DMS79 treated with DMSO at 0.1 percent for 48 hours (cell line): ENCODE measurements at places on chromosomes 5 and 9.

DNA sequence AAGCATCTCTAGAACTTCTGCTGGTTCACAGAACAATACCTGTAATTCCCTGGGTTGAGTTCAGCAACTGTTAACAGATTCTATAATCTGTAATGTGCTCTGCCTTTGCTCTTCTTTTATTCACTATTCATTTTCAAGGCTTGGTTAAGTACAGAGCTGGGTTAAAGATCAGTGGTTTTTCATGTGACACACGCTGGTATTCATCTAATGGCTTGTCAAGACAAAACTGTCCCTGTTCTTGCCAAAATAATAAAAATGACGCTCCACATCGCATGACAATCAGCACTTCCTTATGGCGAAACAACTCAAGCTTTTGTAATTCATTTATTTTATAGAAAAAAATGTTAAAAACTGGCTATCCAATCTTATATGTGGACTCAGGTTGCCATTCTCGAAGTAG is 137.9 kb downstream of the BNC2 start:
- DNase-seq = no peak

DNA sequence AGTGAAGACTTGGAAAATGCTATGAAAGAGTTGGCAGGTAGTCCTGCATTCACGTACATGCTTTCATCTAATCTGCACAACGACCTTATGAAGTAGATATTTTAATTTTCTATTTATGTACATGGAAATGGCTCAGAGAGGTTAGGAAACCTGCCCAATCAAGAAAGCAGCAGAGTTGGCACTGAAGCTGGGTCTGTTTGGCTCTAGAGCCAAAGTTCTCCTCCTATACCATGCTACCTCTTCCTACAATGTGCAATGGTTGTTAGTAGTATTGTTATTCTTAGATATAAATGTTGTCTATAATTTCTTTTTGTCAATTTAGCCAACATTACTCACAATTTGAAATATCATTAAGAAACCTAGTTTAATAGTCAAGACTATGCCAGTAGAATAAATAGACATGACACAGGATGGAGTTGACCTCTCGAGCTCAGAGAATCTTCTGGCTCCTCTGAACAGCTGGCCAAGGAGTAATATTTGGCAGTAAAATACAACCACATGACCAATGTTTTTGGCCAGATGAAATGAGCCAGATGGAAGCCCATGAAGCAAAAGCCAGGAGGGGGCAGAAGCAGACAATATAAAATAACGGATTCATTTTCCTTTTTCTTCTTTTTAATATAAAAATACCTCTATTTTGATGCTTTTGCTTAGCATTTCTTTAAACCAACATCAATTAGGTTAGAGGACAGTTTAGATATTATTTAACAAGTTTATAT is 542.3 kb downstream of the PDE4D start:
- DNase-seq = no peak

DNA sequence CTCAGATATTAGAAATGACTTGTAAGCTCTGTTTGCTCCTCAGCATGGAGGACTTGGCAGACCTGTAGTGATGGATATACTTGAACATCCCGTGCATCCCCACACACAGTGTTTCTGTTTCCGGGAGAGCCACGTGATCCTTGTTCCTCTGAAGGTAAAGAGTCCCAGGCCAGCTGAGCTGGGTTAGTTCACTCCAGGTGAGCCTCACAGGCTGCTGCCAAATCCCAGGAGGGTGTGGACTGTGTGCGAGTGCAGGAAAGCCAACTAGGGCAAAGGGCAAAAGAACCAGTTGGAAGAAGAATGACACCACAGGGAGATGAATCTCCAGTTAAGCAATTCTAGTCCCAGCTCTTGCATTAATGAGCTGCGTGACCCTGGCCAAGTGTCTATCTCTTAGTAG is 10.4 kb upstream of the TOMM5 start:
- DNase-seq = peak; percentile 13

DNA sequence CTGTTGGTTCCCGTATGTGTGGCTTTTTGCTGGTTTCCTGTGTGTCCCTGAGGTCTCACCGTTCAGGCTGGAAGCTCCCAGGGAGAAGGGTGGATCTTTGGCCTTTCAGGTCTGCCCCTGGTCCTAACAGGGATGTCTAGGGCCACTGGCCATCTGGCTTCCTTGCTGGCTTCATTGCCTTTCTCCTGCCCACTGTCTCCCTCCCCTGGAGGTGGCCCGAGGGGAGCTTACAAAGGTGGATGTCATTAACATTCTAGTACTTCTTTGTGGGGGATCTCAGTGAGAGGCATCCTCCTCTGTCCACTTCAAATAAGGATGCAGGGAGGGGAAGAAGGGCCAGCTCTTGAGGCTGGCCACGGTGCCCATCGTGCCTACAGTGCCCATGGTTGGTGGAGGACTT is 35.2 kb downstream of the HMCN2 start:
- no peak for DNase-seq

DNA sequence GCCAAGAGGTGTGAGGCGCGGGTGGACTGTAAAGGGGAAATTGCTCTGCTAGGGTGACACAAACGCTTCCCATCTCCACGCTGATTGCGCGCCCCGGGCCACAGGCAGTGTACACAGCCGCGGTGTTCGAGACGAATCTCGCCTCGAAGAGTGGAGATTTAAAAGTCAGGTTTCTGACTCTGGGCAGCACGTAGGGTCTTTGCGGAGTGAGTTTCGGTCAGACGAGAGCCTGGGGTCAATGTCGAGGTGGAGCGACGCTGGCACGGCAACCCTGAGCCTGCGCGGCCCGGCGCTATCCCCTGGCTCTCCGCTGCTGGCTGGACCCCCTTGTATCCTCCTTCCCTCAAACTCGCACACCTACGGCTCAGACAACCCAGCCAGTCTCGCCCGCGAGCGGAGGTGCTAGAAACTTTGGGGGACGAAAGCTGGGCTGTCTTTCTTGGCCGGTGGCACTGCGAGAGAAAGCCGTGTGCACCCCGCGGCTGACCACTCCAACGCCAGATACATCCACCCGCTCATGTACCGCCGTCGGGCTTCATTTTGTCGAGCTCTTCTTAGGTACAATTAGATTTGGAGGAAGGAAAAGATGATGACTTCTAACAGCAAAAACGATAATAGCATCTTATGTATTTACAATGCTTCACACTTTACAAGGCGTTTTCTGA is 5.4 kb upstream of the FOXB2 start:
- no peak for DNase-seq

GRCh38 chr9:81002242-81002641 is 687.1 kb downstream of the TLE1 start:
- peak; percentile 63 for DNase-seq

DNA sequence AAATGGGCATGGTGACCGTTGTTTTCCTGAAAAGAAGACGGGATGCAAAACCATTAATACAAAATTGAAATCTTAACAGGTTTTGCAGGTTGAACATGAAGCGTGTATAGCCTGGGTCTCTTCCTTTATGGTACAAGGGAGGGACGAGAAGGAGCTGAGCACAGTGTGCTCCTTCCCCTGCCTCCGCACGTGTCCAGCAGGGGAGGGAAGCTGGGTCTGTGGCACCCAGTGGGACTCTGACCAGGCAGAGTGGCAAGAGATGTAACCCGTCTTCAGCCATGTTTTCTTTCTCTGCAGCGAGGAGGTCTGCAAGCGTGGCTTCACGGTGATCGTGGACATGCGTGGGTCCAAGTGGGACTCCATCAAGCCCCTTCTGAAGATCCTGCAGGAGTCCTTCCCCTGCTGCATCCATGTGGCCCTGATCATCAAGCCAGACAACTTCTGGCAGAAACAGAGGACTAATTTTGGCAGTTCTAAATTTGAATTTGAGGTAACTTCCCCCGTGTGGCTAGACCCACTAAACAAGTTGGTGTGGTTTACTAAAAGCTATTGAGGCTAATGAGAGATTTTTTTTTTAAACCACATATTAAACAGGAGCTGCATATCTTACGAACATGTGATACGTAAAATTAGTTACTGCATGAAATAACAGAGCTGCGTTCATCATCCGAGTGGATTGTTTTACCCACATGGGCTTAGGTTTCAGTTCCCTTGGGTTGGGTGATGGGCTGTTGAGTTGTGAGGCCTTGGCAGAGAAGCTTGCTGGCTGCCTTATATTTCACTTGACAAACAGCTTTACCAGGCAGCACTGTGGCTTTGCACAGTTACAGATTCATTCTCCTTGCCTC is 143.7 kb downstream of the TRIO start:
- no peak for DNase-seq

- DNase-seq = peak; percentile 84
These were observed 68.1 kb downstream of the UBE2R2 start for GRCh38 chr9:33884856-33885701.

DNA sequence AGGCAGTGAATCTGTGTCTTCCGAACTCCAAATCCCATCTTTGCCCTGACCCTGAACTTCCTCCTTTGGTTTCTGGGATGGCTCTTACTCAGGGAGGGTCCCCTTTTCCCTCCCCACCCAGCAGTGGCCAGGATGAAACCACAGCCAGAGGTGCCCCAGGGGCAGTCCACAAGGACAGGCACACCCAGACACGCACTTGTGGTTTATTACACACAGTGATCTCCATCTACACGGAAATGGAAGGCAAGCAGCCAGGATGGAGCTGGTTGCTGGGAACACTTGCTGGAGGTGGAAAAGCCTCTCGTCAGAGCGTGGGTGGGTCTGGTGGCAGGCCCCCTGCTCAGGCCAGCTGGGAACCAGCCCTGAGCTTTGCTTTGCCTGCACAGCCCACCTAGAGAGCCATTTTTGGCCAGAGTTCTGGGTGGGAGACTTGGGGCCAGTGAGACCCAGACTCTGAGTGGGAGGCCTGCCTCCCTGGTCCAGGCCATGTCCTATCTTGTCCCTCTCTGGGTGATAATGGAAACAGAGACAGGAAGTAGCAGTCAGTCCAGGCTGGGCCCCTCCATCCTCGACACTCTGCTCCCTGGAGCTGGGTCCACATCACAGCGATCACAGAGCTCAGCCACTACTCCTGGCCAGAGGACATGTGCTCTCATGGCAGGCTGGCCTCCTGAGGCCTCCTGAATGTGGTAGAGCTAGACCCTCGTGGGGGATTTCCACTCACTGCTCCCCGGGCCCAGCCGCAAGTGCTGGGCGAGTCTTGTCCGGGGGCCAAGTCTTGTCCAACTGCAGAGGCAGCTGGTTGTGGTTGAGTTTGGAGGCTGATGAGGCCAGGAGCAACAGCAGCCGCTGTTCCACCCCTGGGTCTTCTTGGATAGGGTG is 5.1 kb upstream of the PHYKPL start:
- DNase-seq = no peak

GRCh38 chr5:77177576-77177975 is 32.9 kb upstream of the PDE8B start:
- DNase-seq = no peak

DNA sequence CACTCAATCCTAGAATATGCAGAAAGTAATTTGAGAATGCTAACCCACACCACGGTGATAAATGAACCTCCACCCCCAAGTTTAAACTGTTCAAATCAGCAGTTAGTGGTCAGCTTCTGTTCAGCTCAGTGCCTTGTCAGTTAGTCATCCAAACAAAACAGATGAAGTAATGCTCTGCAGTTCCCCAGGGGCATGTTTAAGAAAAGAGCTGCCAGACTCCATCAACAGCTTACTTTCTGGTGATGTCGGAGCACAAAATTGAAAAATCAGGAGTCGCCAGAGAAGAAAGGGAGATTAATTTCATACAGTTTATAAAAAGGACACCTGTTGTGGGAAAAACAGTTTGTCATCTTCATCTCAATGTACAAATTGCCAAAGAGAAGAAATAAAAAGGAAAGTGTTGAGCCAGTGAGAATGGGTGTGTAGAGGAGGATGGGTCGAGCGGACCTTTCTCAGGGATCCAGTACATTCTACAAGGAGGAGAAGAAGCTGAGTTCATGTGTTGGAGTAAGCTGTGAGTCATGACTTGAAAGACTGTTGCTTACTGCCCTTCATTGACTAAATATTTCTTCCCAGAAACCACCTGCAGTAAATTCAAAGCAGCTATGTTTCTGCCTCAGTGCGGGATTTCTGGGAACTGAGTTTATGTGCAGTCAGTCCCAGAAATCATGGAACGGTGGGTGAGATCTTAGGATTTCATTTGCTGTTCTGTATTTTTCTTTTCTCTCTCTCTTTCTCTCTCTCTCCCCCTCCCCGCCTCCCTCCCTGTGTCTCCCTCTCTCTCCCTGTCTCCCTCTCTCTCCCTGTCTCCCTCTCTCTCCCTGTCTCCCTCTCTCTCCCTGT is 13.7 kb downstream of the TRIO start:
- peak; percentile 21 for DNase-seq

- DNase-seq = no peak
These were observed 382.9 kb downstream of the TMEM161B start for GRCh38 chr5:87885758-87886157.

GRCh38 chr9:33480106-33480505 is 6.4 kb upstream of the NOL6 start:
- no peak for DNase-seq

GRCh38 chr5:141958546-141959172 is 657 bp upstream of the PCDH12 start:
- no peak for DNase-seq

DNA sequence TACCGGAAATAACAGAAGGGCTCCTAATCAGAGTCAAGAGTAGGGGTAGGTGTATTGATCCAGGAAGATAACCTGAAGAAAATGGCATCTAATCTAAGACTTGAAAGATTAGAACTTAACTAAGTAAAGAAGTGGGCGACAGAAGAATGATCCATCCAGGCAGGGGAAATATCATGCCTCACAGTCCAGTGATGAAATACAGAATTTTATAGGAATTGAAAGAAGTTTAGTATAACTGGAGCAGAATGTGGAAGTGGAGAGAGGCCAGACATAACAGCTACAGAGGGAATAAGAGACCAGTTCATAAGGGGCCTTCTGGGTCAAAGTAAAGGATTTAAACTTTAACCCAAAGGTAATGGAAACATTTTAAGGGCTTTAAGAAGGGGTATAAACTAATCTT is 42.2 kb downstream of the ERP44 start:
- DNase-seq = no peak

DNA sequence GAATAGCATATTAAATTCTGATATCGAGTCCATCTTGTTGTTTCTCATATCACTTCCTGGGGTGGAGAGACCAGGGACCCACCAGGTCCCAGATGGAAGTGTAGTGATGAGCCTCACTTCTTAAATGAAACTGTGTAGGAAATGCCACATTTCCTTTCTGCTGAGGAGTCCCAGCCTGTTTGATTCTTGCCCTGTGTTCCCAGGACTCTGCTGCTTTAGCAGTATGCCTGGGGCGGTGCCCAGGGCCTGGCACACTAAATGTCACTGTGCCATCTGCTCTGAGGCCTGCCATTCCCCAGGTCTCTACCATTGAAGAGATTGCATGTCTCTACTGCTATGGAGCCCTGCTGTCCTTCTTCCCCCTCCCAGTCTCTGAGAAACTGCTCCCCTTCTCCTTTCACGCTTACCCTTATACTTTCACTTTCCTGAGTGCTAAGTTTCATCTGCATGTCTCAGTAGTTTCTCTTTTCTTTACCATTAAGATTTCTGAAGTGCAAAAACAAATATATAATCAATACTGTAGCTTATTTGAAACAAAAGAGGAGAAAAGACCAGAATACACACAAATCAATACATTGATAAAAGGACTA is 260.4 kb downstream of the GABRB2 start:
- no peak for DNase-seq
